ENCODE measurements at places on chromosomes 1 and 21.
A peak's percentile ranks its signal among the peaks of the same experiment; 100 is the strongest.

GRCh38 chr1:95311014-95311413 is 77.0 kb downstream of the RWDD3 start:
- no peak for DNase-seq

- no peak for DNase-seq
Measured at GRCh38 chr1:156266051-156266450, 16.6 kb downstream of the SMG5 start.

GRCh38 chr21:46039891-46040660 is 57.8 kb upstream of the COL6A2 start:
- no peak for DNase-seq

DNA sequence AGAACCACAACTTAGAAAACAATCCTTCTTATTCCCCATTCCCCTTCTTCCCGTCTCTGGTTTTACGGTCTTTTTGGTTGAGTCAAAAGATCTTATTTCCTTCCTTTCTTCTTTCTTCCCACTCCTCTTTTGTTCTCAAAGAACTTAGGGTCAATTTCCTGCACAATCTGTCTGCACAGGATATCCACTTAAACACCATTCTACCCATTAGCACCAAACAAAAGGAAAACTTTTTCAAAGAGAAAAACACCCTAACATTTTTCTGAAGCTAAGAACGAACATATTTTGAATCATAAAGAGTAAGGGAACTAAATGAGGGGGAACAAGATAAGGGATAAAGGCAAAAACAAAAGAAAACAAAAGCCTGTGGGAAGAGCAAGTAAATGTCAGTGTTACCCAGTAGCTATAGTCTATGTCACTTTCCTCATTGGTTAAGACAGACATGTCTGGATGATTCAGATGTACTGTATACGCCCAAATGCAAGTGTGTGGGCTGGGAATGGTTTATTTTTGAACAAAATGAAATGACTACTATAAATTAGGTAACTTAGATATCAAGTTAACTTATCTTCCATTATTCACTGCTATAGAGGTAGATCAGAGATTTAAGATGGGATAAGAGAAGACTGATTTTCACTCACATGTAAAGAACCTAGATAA is 59.9 kb downstream of the TOR3A start:
- no peak for DNase-seq

GRCh38 chr1:23980728-23981070 is 572 bp upstream of the SRSF10 start:
- peak; percentile 57 for DNase-seq

DNA sequence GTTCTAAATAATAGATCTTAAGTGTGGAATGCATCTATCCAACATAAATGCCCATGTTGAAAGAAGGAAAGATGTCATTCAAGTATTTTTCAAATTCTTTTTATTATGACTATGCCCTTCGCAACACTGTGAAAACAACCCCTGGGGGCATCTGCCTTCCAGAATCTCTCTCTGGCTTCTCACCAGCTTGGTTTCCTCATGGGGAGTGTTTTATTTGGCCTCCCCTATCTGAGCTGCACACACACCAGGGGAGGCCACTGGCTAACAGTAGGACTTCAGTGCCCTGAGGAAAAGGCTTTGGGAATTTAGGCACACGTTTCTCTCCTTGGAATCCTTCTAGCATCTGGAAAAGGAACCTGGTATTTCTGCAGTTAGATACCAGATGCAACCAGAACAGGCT is 130.6 kb downstream of the EDEM3 start:
- no peak for DNase-seq

DNA sequence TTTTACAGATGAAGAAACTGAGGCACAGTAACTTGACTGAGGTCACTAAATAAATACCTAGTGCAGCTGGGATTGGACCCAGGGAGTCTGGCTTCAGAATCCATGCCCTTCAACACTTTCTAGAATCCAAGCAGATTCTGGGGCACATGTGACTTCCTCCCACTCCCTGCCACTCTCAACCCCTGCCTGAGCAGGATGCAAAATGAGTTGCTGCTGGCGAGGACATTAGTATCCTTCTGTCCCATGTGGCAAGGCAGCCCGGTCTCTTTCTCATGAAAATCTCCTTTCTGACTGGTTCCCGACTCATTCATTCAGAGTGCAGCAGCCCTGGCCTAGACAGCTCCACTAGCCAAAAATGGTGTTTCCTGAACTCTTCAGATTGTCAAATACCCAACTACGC is 28.4 kb downstream of the TNNT2 start:
- no peak for DNase-seq

DNA sequence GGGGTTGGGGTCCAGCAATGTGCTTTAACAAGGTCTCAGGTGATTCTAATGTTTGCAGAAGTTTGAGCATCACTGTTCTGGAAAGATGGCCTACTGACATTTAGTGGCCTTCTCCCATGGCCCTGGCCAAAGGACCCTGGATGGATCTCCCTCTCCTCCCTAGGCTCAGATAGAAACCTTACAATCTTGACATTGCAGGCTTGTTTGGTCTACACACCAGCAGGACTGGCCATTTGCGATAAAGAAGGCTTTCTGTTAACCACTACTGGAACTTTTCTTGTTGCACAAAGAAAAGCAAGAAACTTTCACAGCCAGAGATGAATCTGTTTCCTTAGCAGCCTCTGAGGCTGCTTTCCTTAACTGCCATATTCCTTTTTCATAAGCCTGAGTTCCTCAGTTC is 6.2 kb downstream of the DNALI1 start:
- DNase-seq = no peak

DNA sequence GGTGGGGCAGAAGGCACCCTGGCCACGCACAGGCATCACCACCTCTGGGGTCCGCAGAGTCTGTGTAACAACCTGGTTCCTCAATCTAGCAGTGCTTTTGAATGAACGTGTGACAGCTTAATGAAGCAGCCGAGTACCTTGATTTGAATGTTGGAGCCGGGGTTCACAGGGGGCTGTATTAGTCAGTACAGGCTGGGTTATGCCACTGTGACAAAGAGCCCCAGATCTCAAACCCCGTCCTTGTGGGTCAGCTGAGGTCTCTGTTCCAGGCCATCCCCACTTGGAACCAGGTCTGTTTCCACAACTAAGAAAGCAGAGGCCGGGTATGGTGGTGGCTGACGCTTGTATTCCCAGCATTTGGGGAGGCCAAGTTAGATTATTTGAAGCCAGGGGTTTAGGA is 10.5 kb downstream of the TMEM240 start:
- no peak for DNase-seq

DNA sequence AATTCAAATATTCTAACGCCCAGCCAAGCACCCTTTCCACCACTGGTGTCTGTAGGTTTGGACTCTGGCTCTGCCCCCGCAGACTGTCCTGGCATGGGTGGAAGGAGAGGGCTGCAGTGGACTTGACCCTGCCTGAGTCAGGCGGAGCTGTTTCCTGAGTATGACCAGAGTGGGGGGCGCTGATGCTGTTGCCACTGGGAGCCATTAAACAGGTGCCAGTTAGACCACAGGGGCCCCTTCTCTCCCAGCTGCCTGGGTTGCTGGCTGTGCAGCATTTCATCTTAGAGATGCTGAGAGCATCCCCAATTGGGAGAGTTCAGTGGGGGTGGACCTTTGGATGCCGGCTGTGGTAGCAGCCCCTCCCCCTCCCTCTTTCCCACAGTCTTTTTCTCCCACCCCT is 539.5 kb downstream of the MATN1 start:
- no peak for DNase-seq

GRCh38 chr1:86848654-86849053 is 65.3 kb downstream of the SELENOF start:
- no peak for DNase-seq

DNA sequence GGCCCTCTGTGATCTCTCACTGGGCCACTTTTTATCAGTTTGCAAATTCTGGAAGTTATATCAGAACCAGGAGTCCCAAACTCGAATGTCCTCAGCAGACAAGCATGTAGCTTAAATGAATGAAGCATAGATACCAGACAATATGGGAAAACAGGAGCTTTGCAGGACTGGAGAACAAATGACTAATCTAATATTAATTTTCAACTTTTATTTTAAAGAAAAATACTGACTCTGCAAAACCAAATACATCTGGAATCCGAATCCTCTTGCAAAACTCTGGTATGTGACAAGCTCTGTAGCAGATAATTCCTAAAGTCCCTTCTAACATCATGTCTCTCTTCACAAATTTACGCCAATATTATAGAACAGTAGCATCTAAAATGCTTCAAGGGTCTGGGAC is 427.4 kb downstream of the TTLL7 start:
- DNase-seq = no peak

DNA sequence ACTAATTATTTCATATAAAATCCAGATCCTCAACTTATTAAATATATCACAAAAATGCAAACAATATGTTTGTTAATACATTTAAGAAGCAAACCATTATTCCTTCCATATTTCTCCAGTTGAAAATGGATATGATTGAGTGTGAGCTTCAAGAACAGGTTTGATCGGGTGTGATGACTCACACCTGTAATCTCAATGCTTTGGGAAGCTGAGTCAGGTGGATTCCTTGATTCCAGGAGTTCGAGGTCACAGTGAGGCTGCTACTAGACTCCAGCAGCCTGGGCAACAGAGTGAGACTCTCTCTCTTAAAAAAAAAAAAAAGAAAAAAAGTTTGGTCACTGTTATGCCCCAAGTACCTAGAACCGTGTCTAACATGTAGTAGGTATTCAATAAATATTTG is 42.9 kb upstream of the RRP15 start:
- no peak for DNase-seq

DNA sequence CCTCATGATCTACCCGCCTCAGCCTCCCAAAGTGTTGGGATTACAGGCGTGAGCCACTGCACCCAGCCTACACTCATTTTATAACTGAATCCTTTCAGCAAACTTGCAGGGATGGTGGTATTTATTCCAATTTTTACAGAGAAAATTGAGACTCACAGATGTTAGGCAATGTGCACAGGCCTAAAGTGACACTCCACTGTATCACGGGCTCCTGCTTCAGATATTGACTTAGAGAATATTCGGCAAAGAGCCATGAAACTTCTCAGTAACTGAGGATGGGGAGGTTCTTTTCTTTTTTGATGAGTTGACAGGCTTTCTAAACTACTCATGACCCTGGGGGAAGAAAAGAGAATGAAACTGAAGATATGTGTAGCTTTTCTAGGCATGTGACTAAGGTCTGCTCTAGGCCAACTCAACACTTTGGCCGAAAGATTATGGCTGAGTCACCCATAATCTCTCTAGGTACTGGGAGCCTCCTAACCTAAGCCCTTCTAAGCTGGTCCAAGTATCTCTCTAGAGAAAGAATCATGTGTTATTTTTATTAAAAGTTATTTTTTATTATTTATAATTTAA is 19.9 kb upstream of the PTCH2 start:
- DNase-seq = no peak

GRCh38 chr1:24289937-24290595 is 29.1 kb upstream of the GRHL3 start:
- DNase-seq = no peak

- no peak for DNase-seq
Measured at GRCh38 chr1:34292472-34292871, 115.8 kb downstream of the C1orf94 start.

GRCh38 chr1:8740034-8740449 is 77.4 kb downstream of the RERE start:
- no peak for DNase-seq

DNA sequence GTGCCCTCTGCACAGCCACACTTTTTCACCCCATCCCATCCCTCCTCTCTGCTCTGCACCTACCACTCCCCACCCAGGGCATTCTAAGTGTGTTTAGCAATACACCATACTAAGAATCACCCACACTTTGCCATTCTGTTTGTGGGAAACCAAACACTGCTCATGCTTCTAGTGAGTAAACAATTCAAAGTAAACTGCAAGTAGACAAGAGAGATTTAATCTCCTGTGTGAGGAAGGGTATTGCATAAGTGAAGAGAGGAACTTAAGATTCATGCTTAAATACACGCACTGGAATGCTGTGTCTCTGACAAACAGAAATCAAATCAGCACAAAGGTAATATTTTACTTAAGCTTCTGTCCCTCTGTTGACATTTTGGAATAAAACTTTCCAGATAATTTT is 4.8 kb upstream of the EDARADD start:
- no peak for DNase-seq

DNA sequence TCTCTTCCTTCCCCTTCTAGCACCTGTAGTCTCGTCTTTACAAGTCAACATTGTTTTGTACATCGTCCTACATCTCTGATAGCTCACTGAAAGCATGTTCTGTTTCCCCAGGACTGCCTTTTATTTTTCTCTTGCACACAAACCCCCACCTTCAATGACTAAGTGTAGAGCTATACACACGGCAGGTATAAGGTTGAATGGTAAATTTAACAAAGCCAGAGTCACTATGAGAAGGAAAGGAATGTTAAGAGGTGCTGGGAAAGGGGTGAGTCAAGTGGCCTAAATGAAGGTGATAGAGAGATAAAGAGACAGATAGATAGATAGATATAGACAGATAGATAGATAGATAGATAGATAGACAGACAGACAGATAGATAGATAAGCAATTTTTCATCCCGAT is 134.3 kb upstream of the ATP1B1 start:
- DNase-seq = no peak

DNA sequence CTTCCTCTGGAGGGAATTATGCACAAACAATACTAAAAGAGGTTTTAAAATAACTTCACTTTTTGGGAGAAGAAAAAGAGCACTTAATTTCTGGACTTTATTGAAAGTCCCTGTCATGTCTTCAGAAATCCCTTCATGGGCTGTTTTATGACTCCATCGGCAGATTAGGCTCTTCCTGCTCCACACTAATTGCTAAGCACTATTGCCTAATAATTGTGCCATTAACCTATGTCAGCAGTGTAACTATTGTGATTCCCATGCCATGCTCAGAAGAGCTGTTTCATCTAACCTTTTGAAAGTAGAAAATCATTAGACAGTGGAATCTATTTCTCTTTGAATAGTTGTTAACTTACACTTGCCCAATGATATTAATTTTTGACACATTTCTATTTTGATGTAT is 489.3 kb upstream of the RUNX1 start:
- DNase-seq = no peak

- DNase-seq = no peak
Measured at GRCh38 chr1:204070895-204071294, 2.0 kb upstream of the SOX13 start.

DNA sequence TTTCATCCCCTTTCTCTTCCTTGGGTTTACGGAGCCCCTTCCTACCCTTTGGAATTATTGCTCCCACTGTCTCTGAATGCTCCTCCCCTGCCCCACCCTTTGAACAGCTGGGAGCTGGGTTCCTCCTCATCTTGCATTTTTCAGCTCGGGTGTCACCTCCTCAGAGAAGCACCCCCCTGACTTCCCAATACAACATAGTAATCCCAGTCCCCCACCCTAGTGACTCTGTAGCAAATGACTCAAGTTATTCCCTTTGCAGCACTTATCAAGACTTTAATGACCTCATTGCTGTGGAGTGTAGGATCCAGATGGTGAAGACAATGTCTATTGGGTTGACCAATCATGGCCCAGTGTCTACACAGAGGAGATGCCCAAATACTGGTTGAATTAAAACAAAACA is 8.9 kb upstream of the VWA5B1 start:
- DNase-seq = peak; percentile 33

GRCh38 chr1:242854466-242854865 is 330.0 kb upstream of the PLD5 start:
- DNase-seq = no peak

GRCh38 chr21:37821786-37822450 is 94.3 kb downstream of the KCNJ6 start:
- DNase-seq = no peak

- no peak for DNase-seq
Measured at GRCh38 chr1:235776396-235776795, 90.3 kb downstream of the LYST start.

GRCh38 chr21:17768840-17769446 is 50.2 kb downstream of the C21orf91 start:
- peak; percentile 13 for DNase-seq

All from HTR-8/SVneo (cell line).